ENCODE measurements at places on chromosomes 13 and 19.

GRCh38 chr19:38658462-38659306 lies 11.2 kb downstream of the ACTN4 start:
- no peak for DNase-seq

DNA sequence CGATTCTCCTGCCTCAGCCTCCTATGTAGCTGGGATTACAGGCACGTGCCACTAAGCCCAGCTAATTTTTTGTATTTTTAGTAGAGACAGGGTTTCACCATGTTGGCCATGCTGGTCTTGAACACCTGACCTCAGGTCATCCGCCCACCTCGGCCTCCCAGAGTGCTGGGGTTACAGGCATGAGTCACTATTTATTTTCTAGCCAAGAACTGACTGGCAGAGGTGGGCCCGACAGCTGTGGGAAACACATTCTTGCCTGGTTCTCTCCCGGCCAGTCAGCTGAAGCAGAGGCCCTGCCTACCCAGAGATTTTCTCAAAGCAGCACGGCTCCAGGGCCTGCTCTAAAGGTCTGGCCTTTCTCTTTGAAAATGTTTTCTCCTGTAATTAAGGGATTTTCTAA lies 108.0 kb downstream of the KCTD15 start:
- no peak for DNase-seq

GRCh38 chr13:95568131-95568530 lies 15.6 kb downstream of the CLDN10 start:
- no peak for DNase-seq

GRCh38 chr13:102907016-102907756 lies 61.4 kb downstream of the ERCC5 start:
- DNase-seq = no peak

- no peak for DNase-seq
These were observed 488.4 kb downstream of the KLF5 start for GRCh38 chr13:73547239-73547638.

- DNase-seq = no peak
These were observed 21.7 kb upstream of the MAB21L1 start for GRCh38 chr13:35498231-35498630.

DNA sequence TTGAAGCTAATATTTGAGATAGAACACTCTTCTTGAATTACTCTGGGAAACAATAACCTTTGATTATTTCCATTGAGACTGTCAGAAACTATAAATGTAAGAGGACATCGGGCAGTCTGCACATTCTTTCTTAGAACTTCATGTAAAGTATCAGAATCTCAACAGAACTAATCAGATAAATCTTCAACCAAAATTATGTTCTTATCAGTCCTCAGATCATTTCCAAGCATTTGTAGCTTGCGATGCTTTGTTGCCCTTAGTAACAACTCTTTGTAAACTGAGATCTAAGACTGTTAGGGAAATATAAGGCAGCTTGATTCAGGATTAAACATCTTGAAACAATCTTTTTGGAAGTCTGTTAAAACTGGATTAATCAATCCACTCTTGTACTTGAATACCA lies 70.3 kb downstream of the FNDC3A start:
- no peak for DNase-seq

DNA sequence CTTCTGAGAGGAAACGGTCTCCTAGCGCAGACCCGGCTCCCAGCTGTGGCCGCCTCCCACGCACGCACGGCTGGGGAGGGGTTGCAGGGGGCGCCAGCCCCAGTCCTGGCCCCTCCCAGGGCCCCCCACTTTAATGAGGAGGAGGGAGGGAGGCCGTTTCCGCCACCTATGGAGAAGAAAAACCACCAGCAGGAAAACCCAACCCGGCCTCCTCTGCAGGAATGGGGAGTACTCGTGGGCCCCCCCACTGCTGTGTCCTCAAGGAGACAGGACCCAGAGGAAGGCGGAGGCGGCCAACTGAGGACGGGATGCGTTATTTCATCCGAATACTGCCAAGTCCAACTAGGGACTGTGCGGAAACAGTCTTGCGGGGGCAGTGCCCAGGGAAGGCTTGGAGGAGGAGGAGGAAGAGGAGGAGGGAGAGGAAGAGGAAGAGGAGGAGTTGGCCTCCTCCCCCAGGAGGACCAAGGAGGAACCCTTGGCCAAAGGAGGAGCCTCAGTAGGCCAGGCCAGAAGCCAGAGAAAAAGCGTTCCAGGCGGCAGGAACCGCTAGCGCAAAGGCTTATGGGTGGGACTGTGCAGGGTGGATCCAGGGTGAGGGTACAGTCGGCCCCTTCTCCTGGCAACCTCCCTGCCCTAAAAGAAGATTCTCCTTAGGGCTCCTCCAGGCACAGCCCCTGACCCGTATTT lies 3.9 kb upstream of the SSBP4 start:
- DNase-seq = no peak

DNA sequence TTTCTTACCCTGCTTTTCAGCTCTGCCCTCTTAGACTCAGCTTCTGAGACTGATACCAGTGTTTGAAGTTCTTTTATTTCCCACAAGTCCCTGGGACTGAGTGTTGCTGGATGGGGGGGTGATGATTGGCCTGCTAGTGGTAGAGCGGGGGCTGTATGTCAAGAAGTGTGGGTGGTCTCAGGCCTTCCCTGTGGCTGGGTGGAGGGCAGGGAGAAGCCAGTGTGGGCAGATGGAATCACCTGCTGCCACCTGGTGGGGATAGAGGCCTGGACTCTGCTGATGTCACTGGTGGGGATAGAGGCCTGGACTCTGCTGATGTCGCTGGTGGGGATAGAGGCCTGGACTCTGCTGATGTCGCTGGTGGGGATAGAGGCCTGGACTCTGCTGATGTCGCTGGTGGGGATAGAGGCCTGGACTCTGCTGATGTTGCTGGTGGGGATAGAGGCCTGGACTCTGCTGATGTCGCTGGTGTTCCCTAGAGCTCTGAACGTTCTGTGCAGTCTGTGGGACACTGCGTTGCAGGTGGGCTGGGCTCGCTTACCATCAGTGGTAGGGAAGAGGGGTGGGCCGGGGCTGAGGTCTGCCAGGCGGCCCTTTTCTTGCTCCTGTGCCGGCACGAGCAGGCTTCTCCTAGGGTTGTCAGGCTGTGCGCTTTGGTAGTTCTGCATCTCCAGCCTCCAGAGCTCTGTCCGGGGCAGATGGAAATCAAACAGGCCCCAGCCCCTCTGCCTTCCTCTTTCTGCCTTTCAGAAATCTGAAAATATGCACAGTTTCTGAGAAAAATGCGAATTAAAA lies 101.3 kb downstream of the ARHGEF7 start:
- DNase-seq = peak; percentile 15

DNA sequence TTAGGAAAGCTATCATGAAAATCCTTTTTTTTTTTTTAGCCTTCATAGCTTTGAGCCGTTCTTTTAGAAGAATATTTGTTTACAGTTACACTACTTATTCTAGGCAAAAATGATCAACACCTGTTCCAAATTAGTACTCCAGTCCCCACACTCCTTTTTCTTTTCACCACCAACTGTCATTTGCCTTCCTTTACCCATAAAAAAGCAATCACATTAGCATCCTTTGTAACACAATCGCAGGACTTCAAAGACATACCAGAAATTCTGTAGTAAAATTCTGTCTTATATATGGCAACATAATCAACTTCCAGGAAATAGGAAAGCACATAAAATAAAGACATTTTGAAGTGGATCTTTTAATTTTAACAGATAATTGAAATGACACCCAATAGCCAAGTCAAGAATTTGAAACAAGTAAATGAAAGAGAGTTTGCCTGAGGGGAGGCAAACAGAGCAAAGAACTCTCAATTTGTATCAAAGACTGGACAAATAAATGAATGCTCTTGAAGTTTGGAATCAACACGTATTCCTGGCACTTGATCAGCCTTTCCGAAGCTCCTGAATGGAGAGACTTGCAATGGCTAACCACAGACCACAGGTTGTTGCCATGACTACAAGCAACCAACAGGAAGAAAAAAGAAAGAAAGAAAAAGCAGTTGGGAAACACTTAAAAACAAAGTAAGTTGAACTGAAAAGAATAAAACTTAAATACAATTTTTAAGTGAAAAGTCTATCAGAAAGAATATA lies 206.8 kb downstream of the PCDH9 start:
- DNase-seq = no peak

DNA sequence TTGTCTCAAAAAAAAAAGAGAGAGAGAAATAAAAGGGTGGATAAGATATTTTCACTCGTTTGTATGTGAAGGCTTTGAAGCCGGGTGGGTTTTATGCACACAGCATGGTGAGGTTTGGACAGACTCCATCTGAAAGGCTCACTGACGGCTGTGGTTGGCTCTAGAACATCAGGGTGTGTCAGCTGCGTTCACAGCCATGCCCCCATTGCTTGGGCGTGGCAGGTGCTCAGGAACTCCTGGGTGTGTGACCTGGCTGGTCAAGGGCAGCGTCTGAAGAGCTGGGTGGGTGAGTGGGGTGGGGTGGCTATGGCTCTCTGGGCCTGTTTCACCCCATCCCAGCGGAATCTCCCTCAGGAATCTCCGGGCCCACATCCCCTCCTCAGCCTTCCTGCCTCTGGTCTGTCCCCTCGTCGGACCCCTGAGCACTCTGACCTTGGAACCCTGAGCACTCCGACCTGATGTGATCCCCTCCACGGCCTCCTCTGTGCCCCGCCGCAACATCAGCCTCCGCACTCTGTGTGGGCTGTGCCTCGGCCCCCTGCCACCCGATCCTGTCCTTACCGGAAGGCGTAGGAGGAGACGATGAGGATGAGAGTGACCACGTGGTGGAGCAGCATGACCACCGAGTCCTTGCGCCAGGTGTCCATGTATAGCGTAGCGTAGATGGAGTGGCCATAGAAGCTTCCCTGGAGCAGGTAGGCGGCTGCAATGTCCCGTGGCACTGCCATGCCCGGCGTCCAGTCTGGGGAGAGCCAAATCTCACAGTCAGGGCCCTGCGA lies 12.2 kb downstream of the CERS1 start:
- no peak for DNase-seq

GRCh38 chr19:7789447-7789846 lies 26.4 kb downstream of the CLEC4M start:
- DNase-seq = peak; percentile 15
